HepG2 (cell line): ENCODE measurements at places on chromosomes 11 and 22. TPM values are rescaled to one million over a fixed set of nuclear protein-coding genes. Genes with fewer than 3 reads are reported as not detected.

GRCh38 chr11:76419896-76420295 lies 24.9 kb upstream of the EMSY start:
- peak; percentile 15 for DNase-seq

DNA sequence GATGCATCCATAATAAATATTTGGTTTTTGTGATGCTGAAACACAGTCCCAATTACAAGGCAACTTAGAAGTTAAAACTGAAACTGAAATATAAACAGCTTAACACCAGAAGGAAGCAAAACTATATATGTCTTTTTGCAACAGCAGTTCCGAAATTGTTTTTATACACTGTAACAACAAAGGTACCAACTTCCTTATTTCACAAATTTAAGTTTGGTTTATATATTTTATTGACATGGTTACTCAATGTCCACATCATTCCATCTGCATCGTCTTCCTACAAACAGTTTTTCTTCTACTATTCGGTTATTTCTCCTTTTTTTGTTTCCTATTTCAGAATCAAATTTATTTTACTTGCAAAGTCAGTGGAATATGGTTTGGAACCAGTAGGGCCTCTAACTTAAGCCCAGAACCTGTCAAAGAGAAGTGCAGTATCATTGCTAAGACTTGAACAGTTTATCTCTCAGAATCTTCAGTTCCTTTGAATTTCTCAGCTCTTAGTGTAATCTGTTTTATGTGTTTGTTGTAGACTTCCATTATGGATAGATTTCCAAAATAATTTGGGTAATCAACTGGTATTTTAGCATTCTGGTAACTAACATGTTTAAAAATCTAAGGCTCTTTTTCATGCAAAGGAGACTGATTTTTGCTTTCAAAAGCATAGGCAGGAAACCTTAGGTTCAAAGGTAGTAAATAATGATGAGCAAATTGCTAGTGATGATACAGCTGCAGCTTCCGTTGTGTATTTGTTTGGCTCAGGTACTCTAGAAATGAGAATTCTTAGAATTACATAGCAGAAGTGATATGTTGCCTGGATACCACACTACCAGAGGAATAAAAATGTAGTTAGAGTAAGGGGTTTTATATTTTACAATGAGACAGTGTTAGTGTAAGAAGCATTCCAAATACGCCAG lies 8.2 kb upstream of the HSPA8 start:
- DNase-seq, result no peak

DNA sequence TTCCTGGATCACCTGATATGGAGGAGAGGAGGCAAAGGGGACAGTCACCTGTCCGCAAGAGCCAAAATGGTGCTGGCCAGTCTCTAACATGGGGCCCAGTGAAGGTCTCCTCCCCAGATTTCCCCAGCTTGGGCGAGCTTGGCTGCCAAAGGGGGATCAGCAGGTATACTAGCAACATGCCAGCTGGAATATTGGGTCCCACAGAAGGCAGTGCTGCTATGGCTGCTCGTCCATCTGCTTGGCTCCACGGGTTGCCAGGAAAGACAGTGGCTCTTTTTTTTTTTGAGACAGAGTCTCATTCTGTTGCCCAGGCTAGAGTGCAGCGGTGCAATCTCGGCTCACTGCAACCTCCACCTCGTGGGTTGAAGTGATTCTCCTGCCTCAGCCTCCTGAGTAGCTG lies 12.7 kb upstream of the KAT5 start:
- no peak for DNase-seq

DNA sequence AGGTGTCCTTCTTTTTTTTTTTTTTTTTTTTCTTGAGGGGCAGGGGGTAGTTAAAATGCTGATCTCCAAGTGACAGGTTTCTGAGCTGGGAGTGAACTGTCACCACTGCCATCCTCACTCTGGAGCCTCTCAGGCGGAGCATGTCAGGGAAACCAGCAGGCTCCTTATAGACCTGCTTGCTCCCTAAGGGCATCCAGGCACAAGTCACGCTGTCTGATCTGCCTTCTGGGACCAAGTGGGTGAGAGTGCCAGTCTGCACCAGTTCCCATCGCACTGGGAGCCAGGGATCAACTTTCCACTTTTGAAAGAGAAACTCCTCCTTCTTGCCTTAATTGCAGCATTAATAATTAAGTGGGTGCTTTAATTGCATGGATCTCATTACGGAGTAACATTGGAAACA lies 537.9 kb upstream of the CADM1 start:
- no peak for DNase-seq

GRCh38 chr11:60942219-60942618 lies 9.8 kb downstream of the SLC15A3 start:
- DNase-seq, result no peak

GRCh38 chr11:36976741-36977140 lies 378.7 kb upstream of the RAG2 start:
- DNase-seq, result no peak

DNA sequence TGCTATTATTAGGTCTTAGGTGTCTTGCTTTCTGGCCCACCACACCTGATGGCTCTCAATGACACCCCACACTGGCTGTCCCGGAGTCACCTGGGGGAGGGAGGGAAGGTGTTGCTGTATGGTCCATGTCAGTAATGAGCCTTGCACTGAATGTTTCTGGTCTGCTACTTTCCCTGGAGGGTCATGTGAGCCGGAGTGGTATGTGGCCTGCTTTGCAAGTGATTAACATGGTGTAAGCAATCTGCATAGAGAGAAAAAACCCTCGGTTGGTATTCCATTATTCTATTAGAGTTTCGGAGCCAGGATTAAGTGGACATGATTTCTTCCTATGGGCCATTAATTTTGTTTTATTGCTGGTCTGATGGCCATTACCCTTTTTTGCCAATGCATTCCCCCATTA lies 63.9 kb downstream of the PKNOX2 start:
- DNase-seq, result no peak

Gene WEE1
- total RNA-seq, result 63.7 and 71.7 TPM in 2 replicates

Gene SLC22A8
- total RNA-seq, result 0.04 TPM in 1 of 2 replicates, not detected in the other
